Spleen (tissue), 13 donors: ENCODE measurements at places on chromosomes 5 and 9. TPM values are rescaled to one million over a fixed set of nuclear protein-coding genes. Genes with fewer than 3 reads are reported as not detected.

DNA sequence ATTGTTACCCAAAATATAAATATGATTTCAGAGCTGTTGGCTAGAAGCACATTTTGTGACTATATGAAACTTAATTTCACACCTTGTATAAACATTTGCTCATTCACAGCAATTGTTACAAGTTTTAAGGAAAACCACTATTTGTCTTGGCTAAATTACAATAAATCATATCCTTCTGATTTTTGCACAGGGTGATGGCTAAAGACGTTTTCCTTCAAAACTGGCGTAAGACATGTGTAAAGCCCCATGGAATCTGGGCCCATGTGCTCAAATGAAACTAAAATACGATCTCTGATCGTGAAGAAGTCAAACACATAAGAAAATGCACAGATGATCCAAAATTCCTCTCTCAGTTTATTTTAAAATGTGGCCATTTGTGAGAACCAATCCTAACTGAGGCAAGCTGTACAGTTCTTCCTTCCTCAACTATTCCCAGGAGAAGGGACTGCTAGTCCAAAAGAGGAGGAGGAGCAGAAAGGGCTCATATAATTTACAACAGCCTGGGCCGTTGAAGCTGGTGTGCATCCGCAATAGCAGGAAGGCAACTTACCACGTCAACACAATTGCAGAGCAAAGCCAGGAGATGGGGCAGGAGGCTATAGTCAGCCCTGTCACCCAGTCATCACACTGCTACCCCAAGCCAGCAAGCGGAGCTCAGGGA is 98.4 kb downstream of the MED27 start:
- DNase-seq: no peak

- no peak for DNase-seq
Observed at GRCh38 chr9:101176384-101176783, 147.9 kb downstream of the PLPPR1 start.

GRCh38 chr5:17794201-17794600 is 159.9 kb downstream of the TAF11L14 start:
- DNase-seq: no peak

DNA sequence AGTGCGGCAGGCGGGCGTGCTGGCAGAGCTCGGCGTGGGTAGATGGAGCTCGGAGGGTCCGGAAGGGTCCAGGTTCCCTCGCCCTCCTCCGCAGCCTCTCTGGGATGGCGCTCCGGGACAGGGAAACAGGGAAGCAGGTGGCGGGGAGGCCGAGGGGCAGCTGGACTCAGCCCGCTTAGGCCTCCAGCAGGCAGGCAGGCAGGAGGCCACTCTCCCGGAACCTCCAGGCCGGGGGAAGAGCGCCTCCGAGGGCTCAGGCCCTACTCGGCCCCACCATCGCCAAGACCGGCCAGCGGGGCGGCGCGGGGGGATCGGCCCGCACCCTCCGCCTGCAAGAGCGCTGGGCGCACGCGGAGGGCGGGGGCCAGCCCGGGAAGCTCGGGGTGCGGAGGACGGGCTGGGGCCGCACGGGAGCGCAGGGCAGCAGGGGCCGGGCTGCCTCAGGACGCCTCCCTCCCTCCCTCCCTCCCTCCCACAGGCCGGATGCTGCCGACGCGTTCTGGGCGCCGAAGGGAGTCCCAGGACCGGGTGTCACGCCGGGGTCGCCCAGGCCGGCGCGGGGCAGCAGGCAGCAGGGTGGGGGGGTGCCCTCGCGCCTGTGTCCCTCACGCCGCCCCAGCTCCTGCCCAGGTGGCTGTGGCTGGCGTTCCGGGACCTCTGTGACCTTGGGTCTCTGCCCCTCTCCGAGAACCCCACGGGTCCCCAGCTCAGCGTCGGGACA is 977 bp downstream of the MGAT4B start:
- peak; percentile 91 for DNase-seq

- no peak for DNase-seq
Observed at GRCh38 chr5:38607396-38607795, 51.0 kb upstream of the LIFR start.

DNA sequence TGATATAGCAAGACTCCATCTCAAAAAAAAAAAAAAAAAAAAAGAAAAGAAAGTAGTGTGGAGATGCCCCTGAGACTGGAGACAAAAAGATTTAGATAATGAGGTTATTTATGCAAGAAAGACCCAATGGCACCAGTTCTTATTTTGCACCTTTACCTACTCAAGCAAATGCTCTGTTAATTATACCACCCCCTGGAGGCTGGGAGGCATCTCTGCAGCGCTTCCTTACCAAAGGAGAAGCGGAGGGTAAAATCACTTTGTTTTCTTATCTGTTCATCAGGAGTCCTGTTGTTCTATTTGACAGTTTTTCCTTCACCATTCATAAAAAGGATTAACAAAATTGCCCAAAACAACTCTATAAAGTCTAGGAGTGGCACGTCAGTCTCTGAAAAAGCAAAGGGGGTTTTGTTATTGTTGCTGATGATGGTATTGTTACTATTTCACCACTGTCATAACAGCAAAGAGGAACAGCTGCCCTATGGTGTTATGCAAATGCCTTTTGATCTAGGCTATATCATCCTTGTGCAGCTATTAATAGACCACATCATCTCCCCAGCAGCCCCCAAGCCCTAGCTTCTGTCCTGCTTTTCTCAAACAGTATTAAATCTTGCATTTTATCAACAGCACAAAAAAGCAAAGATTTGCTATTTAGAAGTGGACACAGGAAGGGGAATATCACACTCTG is 174.0 kb downstream of the PALM2AKAP2 start:
- DNase-seq: no peak

GRCh38 chr5:163548649-163549048 is 43.2 kb downstream of the MAT2B start:
- DNase-seq: no peak

- no peak for DNase-seq
Observed at GRCh38 chr5:156147944-156148285, 179.0 kb upstream of the SGCD start.

- no peak for DNase-seq
Observed at GRCh38 chr5:148259288-148259687, 9.3 kb upstream of the SPINK13 start.

DNA sequence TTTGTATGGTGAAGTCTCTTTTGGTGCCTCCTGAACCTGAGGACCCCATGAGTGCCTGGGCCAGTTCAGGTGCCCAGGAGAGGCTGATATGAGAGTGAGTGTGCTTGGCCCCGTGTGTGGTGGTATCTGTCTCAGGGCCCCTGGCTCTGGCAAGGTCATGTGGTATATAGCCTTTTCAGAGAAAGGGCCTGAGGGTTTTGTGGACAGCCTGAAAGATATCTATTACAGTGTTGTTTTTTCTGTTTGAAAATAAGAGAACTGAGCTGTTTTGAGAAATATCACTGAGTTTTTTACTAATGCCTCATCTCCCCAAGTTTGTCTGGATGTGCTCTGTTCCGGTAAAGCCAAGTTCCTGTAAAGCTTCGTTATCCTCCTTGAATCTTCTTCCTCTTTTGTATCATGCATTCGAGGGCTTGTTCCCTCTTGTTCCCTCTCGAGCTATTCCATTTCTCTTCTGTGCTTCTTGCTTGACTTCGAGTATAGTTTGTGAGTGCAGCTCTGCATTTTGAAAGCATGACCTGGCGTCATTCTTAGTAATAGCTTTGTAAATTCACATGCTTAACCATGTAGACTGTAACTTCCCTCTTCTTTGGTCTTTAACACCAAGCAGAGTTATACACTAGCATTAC is 122.3 kb downstream of the MAST4 start:
- no peak for DNase-seq

GRCh38 chr9:123061216-123061615 is 27.7 kb downstream of the GPR21 start:
- DNase-seq: no peak

- DNase-seq: peak; percentile 87
Observed at GRCh38 chr9:137391411-137391754, 31.6 kb downstream of the EXD3 start.

DNA sequence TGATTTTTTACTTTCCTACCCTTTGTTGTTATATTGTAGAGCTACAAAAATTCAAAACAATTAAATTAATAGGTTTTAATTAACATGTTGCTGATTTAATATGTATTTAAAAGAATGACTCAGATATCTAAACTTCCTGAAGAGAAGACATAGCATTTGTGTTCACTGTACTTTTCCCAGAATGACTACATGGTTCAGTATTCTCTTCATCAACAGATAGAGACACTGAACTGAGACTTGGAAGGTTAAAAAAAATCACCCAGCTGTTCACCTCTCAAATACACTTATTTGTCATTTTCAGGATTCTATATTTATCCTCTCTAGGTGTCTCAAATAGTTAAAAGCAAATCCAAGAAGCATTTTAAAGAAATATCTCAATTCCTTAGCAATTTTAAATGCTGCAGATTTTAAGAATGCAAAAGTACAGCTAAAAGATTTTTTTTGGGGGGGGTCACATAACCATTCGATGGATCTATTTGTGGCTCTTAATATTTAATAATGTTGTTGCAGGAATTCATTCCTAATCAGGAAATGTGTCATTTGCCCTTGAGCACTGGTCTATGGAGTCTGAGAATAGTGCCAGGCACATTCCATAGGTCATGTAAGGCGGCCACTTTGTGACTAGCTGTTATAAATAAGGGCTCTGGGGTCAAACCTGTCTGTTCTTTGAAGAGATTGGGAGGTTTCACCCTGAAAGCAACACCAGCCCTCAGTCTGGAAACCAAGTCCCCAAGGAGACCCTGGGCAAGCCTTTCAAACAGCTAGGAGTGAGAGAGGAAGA is 463.1 kb downstream of the NR2F1-AS1 start:
- DNase-seq: no peak

DNA sequence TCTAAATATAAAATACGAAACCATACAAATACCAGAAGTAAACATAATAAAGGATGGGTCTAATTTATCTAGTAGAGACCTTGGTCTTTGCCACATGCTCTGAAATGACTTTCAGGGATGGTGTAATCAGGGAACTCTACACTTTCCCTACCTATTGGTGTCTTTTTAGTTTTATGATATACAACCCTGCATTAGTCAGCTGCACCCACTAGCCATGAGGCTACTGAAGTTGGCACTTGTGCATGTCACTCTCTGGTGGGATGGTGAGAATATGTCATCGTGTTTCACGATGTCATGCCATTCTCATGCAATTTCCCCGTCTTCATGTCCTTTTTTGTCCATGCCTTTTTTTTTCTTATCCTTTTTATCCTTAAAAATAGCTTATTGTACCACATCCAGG is 234.9 kb upstream of the ACTBL2 start:
- DNase-seq: no peak

DNA sequence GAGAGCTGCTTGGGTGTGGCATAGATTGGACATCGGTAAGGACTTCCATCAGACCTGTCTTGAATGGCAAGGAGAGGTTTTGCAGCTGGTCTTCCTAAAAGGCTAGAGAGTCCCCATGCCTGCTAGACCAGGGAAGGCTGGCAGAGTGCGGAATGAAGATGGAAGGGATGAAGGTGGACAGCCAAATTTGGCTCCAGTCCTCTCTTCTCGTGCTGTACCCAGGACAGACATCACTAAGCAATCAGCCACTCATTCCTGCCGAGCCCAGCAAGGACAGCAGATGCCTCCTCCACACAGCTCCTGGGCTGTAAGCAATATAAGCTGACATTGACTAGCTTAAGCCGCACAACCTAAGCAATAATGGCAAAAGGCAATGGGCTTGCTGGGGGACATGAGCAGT is 112.0 kb downstream of the OLFM1 start:
- no peak for DNase-seq

DNA sequence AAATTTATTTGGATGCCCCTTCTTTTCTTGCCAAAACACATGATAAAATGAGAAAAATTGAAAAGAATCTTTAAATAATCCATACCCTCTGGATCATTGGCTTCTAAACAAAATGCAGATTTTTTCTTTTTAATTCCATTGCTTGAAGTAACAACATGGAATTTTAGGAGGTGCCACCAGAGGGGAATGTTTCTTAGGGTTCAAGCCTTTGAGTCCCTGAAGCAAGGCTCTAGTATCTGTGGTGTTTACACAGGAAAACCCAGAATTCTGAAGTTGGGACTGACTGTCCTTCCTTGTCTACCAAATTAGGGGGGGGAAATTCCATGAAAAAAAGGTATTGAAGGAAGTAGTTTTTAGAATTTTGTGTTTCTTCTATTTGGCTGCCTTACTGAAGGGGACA is 69.4 kb downstream of the LMNB1 start:
- DNase-seq: no peak

GRCh38 chr5:78235289-78235688 is 59.2 kb downstream of the AP3B1 start:
- DNase-seq: no peak

The EPB41L4B gene
- not detected for total RNA-seq

The GAS1 gene
- 6.9 TPM for total RNA-seq

The DRD1 gene
- total RNA-seq: not detected

The DDX4 gene
- not detected for total RNA-seq

The COMMD10 gene
- 52.2 TPM for total RNA-seq

The CCDC187 gene
- total RNA-seq: 0.09 TPM

The SLC45A2 gene
- not detected for total RNA-seq

The ERP44 gene
- total RNA-seq: 20.8 TPM

The HRH2 gene
- total RNA-seq: 39.2 TPM
